Globus pallidus (tissue), 1 donor: ENCODE measurements at places on chromosomes 12 and 14.

DNA sequence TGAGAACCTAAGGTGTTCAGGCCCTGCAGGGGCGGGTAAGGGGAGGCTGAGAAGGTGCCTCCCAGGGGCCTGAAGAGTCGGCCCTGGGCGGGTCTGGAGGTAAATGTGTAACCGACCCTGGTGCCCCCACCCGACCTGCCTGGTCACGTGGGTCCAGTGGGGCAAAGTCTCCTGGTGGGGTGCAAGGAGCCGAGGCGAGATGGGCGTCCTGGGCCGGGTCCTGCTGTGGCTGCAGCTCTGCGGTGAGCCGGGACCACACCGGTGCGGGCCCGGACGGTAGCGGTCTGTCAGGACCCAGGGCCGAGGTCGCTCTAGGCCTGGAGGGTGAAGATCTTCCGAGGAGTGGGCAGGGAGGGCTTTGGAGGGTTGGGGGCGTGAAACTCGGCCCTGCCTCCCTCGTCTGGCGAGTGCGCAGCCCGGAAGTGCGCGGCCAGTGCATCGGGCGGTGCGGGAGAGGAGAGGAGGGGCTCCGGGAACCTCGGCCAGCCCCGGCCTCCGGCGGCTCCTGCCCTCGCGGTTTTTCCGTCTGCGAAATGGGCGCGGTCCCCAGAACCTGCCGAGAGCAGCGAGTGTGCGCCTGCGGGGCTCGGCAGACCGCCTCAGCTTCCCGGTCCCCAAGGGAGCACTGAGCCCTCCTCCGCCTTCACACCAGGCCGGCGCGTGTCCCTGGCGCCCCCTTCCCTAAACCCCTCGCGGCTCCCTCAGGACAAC lies at the start of gene AMN:
Gene AMN (plus strand): TSS at position 174 of the 711 bp plus-strand sequence. CDS start 26 bp downstream, at position 200.
- no peak for DNase-seq

DNA sequence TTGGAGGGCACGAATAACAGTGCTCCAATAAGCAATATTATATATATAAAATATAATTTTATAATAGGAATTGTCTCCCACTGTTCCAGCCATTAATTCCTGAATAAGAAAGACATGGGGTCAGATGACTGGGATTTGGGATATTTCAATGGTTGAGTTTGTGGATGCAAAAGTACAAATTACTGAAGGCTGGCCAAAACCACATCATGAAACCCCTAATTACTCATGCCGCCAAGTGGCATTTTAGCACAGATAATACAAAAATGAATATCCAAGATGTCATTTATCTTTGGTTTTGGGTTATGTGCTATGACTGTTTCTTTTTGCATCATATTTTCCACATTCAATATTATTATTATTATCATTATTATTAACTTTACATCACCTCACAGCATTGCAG lies 261.4 kb upstream of the TBX3 start:
- DNase-seq: no peak

GRCh38 chr12:109962398-109962797 lies 33.8 kb downstream of the GIT2 start:
- no peak for DNase-seq

DNA sequence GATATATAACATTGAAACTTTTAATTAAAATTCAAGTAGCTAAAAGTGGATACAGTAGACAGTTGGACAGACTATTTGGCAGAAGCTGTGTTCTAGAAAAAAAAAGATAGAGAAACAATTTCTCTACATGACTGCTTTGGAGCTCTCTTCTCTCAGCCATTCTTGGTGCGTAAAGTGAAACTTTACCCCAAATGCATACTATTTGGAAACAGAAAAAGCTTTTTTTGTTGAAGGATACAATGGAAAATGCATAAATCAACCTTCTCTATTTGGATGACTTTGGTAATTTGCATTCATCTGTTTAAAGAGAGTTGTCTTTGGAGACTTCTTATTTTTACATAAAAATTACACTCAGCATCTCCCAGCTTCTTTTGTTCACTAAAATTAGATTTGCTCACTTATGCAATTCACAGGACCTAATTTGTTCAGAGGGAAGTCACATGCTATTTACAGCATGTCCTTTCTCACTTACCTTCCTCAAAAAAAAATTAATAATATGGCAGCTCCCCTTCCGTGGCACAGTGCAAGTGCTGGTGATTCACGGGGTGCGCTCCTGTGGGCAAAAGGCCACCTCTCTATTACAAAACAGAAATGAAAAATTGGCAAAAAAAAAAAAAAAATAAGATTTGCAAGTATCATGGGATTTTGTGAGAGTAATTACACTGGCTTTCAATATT lies 498.9 kb downstream of the RERGL start:
- no peak for DNase-seq

GRCh38 chr14:73188501-73188911 lies 48.8 kb upstream of the PAPLN start:
- no peak for DNase-seq

- no peak for DNase-seq
Observed at GRCh38 chr14:37569729-37570128, 25.3 kb downstream of the FOXA1 start.

DNA sequence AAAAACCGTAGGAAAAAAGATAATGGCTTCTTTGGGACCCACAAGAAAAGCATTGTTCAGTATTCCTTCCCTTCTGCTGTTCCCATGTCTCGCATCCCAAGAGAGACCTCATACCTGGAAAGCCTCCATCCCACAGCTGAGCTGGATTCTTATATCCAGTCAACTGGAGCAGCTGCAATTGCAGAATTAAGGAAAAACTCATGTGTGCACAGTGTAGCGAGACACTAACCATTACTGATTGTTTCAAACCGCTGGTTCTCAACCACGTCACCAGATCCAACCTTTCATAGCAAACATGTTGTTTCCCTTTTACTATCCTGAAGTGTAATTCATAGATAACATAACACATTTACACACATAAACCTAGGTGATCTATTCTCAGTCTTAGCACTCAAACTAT lies 5.5 kb upstream of the RNASE10 start:
- DNase-seq: no peak
